GM23338 (cell line): ENCODE measurements at places on chromosomes 6 and 20.

- DNase-seq, result no peak
- no peak overlapping the region for H3K27ac ChIP-seq
- no peaks in the 10 kb centered on the region for H3K27me3 ChIP-seq
- no peaks in the 10 kb centered on the region for H3K4me1 ChIP-seq
- no peaks in the 10 kb centered on the region for H3K36me3 ChIP-seq
Observed at GRCh38 chr20:6700563-6701329, 66.7 kb upstream of the BMP2 start.

DNA sequence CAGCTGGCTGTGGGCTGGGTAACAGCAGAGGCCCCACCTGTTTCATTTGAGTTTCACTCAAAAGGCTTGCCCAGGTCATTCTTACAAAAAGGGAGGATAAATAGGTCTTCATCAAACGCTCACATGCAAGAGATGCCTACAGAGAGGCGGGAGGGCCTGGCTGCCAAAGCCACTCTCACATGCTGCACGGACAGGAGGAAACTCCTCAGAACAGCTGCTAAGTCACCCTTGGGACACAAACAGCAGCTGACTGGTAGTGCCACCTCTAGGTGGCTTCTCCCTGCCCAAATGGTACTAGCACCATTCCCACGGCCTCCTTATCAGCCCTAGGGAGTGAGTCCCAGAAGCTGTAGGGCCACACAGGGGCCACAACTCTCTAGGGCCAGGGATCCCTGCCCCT is 23.8 kb downstream of the SLC22A23 start:
- no peak for DNase-seq
- H3K27me3 ChIP-seq, result no peaks in the 10 kb centered on the region
- H3K4me3 ChIP-seq, result no peak overlapping the region
- peaks cover 18% of the 10 kb centered on the region for H3K4me1 ChIP-seq
- H3K36me3 ChIP-seq, result no peaks in the 10 kb centered on the region

GRCh38 chr20:11926292-11926998 is 8.8 kb downstream of the BTBD3 start:
- H3K27ac ChIP-seq, result no peak overlapping the region
- H3K4me3 ChIP-seq, result no peak overlapping the region
- no peaks in the 10 kb centered on the region for H3K36me3 ChIP-seq
- no peak for DNase-seq
- no peaks in the 10 kb centered on the region for H3K27me3 ChIP-seq
- 0 out of 2 replicates have a peak, but pooled peaks cover 10% of the 10 kb centered on the region for H3K4me1 ChIP-seq

DNA sequence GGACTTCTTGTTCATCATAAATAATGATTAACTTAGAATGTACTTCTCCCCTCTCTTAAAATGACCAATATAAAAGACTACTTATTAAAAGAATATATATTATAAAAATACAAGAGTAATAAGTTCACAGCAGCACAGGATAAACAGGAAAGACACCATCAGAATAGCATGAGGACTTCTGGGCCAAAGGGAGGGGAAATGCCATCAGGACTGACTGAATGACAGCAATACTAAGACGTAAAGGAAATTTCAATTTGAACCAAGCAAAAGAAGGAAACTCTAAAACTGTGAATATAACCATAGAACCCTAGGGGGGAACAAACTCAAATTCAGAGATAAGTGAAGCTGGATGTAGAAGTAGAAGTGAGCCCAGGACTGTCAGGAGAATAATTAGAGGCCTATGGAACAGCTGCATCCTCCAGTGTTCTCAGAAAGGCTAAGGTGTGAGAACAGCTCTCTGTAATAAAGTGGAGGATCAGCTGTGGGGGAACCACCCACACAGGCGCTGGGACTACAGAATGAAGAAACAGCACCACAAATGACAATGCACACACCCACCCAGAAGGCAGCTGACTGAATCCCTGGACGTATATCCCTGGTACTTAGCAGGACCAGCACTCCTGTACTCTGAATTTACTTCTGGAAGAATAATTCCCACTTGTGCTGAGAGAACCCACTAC is 37.8 kb downstream of the ZHX3 start:
- no peaks in the 10 kb centered on the region for H3K4me1 ChIP-seq
- H3K4me3 ChIP-seq, result no peak overlapping the region
- DNase-seq, result no peak
- no peaks in the 10 kb centered on the region for H3K27me3 ChIP-seq
- no peak overlapping the region for H3K27ac ChIP-seq

DNA sequence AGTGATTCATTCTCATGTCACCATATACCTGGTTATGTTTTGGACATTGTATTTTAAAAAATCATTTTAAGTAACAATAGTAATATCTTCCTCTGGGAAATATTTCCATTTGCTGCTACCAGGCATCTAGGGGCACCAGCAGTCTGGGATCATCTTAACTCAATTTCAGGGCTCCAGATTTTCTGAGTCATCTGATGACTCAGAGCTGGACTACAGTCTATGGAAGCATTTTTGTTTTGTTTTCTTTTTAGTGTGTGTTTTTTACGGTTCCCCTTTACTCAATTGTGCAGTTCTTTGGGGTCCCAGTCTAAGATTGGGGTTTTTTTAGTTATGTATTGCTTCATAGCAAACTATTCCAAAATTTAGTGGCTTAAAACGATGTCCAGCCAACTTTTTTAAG is 5.7 kb upstream of the FKBP5 start:
- no peak overlapping the region for H3K27ac ChIP-seq
- peaks cover 2% of the 10 kb centered on the region; the same call in 1 of the 2 replicates for H3K4me1 ChIP-seq
- H3K27me3 ChIP-seq, result no peaks in the 10 kb centered on the region
- no peak for DNase-seq
- no peaks in the 10 kb centered on the region for H3K36me3 ChIP-seq
- H3K4me3 ChIP-seq, result no peak overlapping the region

GRCh38 chr20:52601295-52601971 is 370.7 kb upstream of the TSHZ2 start:
- no peaks in the 10 kb centered on the region for H3K4me1 ChIP-seq
- no peaks in the 10 kb centered on the region for H3K27me3 ChIP-seq
- H3K4me3 ChIP-seq, result no peak overlapping the region
- no peak for DNase-seq

GRCh38 chr6:153032255-153032882 is 29.9 kb upstream of the MTRF1L start:
- no peaks in the 10 kb centered on the region for H3K27me3 ChIP-seq
- H3K4me3 ChIP-seq, result no peak overlapping the region
- H3K4me1 ChIP-seq, result peaks cover 26% of the 10 kb centered on the region
- H3K36me3 ChIP-seq, result no peaks in the 10 kb centered on the region
- peak; percentile 44 for DNase-seq

DNA sequence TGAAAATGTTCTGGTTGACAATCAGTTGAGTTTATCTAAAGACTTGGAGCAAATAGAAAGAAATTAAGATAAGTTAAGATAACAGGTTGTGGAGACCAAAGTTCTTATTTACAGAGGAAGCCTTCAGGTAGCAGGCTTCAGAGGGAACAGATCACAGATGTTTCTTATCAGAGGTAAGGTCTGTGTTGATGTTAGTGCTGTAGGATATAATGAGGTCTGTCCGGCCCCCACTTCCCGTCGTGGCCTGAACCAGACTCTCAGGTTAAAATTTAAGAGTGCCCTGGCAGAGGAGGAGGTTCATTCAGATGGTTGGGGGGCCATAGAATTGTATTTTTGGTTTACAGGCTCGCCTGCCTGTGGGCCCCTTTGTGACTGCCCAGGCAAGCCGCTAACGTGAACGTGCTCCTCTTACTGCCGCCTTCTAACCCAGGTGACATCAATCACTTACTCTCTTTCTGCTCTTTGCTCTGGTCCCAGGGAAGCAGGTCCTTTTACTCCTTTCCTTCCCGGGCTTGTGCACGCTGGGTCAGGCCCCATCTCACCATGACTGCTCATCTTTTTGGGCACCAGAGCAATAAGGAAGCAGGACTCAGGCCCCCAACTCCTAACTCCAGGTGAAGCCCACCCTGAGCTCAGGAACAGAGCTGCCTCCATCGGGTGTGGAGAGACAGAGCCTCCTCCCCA is 18.3 kb upstream of the UNC93A start:
- no peaks in the 10 kb centered on the region for H3K27me3 ChIP-seq
- no peak overlapping the region for H3K27ac ChIP-seq
- no peak overlapping the region for H3K4me3 ChIP-seq
- no peak for DNase-seq
- H3K4me1 ChIP-seq, result peaks cover 3% of the 10 kb centered on the region
- no peaks in the 10 kb centered on the region for H3K36me3 ChIP-seq

- DNase-seq, result no peak
- no peaks in the 10 kb centered on the region for H3K4me1 ChIP-seq
- H3K27me3 ChIP-seq, result no peaks in the 10 kb centered on the region
- H3K27ac ChIP-seq, result no peak overlapping the region
- peaks cover 53% of the 10 kb centered on the region for H3K36me3 ChIP-seq
- H3K4me3 ChIP-seq, result no peak overlapping the region
Observed at GRCh38 chr20:18533978-18534644, 26.4 kb downstream of the SEC23B start.
